ENCODE measurements at places on chromosomes 4 and X.

- DNase-seq, result no peak
Measured at GRCh38 chrX:133674726-133675470, 259.6 kb upstream of the GPC4 start.

GRCh38 chr4:112515198-112516065, 548 bp downstream of the NEUROG2 start:
- no peak for DNase-seq

GRCh38 chr4:113834298-113834697, 72.8 kb upstream of the CAMK2D start:
- no peak for DNase-seq

DNA sequence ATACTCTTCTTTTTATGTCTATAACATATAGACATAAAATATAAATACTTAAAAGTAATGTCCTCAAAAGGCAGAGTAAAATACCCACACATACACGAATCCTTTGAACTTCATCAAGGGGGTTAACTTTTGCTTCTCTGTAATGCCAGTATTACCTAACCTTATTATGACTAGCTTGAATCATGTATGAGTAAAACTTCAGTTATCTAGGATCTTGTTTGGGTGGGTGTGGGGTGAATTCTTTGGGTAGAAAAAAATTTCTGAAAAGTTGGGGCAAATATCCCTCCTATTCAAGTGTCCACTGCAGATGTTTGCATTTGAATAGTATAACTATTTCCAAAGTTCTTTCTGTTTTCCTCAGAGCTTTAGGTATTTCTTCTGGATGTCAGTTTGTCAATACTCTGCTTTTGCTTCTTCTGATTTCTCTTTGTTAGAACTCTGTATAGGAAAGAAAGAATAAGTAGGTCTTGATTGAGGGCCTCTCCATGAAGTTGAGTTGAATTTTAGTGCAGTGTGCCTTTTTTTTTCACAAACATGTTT, 173.8 kb downstream of the ADGRL3 start:
- DNase-seq, result no peak

GRCh38 chr4:41655177-41655576, 93.3 kb downstream of the PHOX2B start:
- DNase-seq, result no peak

- no peak for DNase-seq
Measured at GRCh38 chr4:3413675-3414420, 27.9 kb upstream of the HGFAC start.

GRCh38 chrX:120781403-120781802, 94.3 kb downstream of the CT47B1 start:
- no peak for DNase-seq

GRCh38 chrX:37829721-37830120, 17.6 kb downstream of the DYNLT3 start:
- no peak for DNase-seq

- no peak for DNase-seq
Measured at GRCh38 chr4:144399927-144400326, 246.0 kb upstream of the HHIP start.

GRCh38 chr4:38333219-38333618, 330.8 kb upstream of the KLF3 start:
- no peak for DNase-seq

GRCh38 chrX:112642349-112642748, 37.4 kb downstream of the LHFPL1 start:
- no peak for DNase-seq

GRCh38 chrX:101230636-101231035, 11.1 kb downstream of the DRP2 start:
- no peak for DNase-seq

- DNase-seq, result peak; percentile 39
Measured at GRCh38 chr4:80202741-80203553, 5.6 kb downstream of the PRDM8 start.

- no peak for DNase-seq
Measured at GRCh38 chrX:142637206-142637605, 388.5 kb upstream of the SPANXN4 start.

DNA sequence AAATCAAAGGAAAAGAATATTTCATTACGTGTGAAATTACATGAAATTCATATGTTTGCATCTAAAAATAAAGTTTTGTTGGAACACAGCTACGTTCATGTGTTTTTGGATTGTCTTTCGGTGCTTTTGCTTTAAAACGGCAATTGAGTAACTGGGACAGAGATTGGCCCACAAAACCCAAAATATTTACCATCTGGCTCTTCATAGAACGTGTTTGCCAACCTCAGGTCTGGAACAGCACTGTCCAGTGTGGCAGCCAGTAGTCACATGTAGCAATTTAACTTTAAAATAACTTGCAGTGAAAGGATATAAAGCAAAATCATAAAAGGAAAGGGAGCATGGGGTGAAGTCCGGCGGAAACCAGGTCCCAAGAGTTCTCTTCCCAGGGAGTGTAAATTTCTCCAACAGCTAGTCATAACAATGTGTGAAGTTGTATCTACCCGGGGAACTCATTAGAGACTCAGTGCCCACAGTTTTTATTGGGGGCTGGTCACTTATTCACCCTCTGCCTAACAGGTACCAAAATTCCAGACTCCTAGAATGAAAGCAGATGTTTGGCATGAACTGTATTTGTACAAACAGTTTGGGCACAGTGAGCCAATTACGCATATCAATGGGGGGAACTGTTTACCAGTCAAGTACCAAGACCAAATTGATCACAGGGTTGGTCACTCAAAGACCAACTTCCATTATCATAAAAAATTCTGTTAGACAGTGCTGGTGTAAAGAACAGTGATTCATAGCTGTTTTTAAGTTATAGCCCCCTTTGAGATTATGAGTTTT, 10.3 kb downstream of the OCIAD1 start:
- no peak for DNase-seq

DNA sequence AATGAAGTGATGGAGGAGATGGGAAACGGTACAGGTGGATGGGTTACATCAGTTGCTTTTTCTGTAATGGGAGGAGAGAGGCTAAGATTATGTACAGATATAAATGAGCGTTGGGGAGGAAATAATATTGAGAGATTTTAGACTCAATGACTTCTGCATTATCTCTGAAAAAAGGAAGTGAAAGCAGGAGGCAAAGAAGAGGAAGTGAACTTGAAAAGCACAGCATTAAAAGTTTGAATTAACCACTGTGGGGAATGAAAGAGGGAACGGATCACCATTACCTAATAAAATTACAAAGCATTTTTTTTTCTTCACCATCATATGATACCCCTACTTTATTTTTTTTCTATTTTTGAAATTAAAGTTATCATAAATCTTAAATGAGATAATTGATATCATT, 1025.5 kb downstream of the RPA4 start:
- DNase-seq, result no peak

DNA sequence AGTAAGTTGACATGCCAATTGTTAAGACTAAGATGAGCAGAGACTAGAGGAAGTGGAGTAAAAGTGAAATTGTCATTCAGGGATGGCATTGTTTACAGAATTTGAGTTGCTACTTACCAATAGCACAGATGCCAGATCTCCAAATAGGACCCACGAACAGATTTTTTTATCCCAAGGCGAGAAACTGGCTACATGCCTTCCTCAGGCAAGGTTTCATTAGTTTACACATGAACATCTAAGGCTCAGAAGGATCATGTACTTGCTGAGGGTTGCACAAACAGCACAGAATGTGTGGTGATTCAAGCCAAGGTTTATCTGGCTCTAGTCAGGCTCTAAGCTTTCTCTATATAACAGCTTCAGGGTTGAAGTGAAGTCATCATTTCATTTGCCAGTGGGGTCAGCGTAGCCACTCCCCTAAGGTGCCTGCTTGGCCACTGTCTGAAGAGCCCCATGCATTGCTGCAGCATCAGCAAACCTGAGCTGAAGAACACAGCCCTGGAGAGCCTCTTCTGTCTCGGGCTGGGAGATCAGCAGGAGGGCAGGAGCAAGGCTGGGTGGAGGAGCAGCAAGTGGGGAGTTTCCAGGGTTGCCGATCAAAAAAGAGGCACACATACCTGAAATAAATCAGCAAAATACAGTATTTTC, 193.0 kb upstream of the LCORL start:
- DNase-seq, result no peak

GRCh38 chrX:41629539-41629938, 59.2 kb upstream of the GPR34 start:
- DNase-seq, result no peak

DNA sequence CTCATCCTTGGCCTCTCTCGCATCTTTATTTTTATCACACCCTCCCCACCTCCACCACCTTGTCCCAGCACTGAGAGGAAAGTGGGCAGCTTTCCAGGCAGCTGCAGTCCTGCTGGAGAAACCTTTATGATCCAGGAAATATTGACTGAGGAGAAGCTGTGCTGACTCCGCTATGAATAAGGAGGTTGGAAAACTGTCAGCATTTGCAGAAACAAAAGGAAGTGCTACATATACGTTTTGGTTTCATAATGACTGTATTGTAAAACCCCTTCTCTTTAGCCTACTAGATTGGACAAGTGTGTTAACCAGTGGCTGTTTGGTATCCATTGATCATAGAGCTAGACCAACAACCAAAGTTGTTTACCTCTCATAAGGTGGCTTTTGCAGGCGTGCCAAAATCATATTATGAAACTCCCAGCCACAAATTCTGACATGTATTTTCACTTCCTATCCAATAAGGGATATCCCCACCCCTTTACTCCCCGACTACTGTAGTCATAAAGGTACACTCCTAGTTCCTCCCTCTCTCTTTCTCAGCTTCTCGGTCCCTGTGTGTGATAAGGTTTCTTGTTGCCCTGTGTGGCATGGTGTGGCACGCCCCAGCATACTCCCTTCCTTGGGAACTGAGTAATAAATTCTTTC, 88.4 kb downstream of the GPR143 start:
- no peak for DNase-seq

DNA sequence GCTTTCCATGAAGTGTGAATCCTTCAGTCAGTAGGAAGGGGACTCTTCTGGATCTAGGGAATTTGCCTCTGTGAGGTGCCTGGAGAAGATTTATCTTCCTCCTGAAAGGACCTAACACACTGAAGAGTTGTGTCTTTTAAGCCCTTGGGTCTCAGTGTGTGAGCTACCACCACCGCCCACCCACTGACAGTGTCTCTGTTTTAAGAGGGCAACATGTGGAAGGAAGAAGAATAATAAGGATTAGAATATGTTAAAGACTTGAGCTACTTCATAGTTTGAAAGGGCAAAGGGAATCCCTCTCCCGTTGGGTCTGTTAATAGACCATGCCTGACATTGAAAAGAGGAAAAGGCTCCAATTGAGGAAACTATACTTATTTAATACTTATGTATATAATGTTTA, 64.3 kb upstream of the TLR2 start:
- DNase-seq, result no peak

- no peak for DNase-seq
Measured at GRCh38 chr4:168707205-168707604, 210.4 kb downstream of the PALLD start.

GRCh38 chr4:126661194-126661593, 971.6 kb upstream of the INTU start:
- DNase-seq, result no peak

DNA sequence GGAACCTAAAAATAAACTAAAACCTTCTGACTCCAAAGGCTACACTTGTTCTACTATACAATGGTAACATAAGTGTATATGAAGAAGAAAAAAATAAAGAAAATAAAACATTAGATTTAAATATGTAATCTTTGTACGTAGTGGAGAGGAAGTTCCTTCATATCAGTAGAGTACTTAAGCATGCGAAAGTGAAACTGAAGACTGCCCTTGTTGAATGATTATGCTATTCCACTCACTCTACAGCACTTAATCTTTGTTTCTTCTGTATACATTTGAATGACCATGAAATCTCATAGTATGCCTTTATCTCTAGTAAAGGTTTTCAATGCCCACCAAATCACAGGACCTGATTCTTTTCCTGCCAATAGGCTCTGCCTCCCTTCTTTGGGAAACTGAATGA, 78.9 kb downstream of the NDST3 start:
- DNase-seq, result no peak

- DNase-seq, result no peak
Measured at GRCh38 chrX:136806891-136807410, 26.2 kb upstream of the ARHGEF6 start.

DNA sequence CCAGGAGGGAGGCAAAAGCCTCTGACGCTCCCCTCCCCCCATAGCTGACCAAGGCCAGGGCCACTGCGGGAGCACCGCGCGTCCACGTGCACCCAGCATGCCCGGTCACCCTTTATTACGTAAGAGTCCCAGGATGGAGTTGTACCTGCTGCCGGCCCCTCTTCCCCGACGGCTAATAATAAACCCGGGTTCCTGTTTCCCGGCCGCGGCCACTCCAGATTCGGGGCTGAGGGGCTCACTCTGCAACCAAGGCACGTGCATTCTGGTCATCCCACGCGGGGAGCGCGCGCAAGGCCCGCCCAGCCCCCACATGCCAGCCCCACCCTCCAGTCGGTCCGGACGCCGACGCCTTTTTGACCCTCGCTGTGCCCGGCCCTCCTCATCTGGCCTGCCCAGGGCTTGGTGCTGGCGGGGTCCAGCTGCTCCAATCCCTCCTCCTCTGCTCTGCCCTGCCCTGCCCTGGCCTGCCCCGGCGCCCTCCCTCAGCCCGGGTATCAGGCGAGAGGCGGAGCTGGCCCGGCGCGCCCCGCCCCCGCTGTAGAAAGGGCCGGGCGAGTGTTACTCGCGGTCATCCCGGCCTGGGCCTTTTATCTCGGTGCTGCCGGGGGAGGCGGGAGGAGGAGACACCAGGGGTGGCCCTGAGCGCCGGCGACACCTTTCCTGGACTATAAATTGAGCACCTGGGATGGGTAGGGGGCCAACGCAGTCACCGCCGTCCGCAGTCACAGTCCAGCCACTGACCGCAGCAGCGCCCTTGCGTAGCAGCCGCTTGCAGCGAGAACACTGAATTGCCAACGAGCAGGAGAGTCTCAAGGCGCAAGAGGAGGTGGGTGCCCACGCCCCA, 2.6 kb downstream of the MID1IP1 start:
- no peak for DNase-seq

GRCh38 chr4:161314371-161314770, 849.4 kb downstream of the FSTL5 start:
- DNase-seq, result no peak

DNA sequence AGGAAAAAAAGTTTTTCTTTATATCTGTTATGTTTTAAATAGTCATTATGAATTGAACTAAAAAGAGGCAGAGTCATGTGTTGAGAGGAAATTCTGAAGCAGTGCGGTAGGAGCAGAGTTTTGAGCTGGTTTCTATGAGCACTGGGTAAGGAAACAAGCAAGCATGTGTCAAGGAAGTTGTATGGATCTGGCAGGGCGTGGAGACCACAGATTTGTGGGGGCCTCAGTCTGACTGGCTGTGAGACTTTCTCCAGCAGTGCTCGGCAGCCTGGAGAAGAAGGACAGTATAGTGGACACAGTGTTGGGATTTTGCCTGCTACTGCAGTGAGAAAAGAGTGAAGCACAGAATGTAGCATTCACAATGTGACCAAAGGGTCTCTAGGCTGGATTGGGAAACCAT, 399.1 kb downstream of the INPP4B start:
- no peak for DNase-seq

DNA sequence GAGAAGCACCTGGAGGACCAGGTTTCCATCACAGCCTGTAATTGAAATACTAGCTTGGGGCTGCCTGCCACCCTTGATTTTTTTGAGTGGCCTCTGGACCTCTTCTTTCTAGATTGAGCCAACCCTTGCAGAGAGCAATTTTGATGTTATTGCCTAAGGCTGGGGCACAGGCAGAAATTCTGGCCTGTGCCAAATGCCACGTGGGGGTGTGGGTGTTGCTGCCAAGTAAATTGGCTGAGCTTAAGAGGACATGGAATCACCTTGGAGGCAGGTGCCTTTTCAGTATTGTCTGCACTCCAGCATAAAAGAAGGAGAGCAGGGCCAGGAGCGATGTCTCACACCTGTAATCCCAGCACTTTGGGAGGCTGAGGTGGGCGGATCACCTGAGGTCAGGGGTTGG, 286.1 kb upstream of the PRPS2 start:
- no peak for DNase-seq

GRCh38 chr4:6926081-6926480, 16.5 kb downstream of the TBC1D14 start:
- DNase-seq, result no peak

GRCh38 chr4:109939190-109939589, 26.5 kb downstream of the EGF start:
- no peak for DNase-seq
